CD4-positive, alpha-beta T cell treated with Interleukin-10 for 1 hour (primary cell): ENCODE measurements at places on chromosomes 13 and 19.
A peak's percentile ranks its signal among the peaks of the same experiment; 100 is the strongest.

- DNase-seq, result no peak
Measured at GRCh38 chr19:29478578-29479565, 46.9 kb upstream of the VSTM2B start.

GRCh38 chr13:45015300-45015699 is 26.0 kb downstream of the GPALPP1 start:
- DNase-seq, result no peak

DNA sequence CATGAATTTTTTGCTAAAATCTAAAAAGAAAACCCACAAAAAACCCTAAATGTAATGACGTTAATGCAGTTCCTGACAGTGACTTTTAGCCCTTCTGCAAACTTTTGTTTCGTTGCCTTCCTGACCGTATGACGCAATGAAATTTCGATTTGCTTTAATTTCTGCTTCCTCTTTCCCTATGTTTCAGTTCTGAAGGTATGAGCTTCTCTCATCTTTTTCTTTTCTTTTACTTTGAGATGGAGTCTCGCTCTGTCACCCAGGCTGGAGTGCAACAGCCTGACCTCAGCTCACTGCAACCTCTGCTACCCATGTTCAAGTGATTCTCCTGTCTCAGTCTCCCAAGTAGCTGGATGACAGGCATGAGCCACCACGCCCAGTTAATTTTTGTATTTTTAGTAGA is 6.1 kb upstream of the LILRA5 start:
- DNase-seq, result peak; percentile 28

GRCh38 chr13:21905486-21905885 is 234.6 kb downstream of the FGF9 start:
- DNase-seq, result no peak

DNA sequence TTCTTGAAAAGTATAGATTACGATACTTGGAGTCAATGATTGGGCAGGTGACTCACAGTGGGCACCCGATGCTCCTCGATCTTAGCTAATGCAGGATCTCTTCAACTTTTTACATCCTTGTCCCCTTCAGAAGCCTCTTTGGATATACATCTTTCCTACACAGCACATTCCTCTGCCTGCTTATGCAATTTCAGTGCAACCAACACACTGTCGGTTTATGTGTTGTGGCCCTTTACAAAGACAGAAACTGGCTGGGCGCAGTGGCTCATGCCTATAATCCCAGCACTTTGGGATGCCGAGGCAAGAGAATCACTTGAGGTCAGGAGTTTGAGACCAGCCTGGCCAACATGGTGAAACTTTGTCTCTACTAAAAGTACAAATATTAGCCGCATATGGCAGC is 2.6 kb downstream of the GPR42 start:
- DNase-seq, result no peak

DNA sequence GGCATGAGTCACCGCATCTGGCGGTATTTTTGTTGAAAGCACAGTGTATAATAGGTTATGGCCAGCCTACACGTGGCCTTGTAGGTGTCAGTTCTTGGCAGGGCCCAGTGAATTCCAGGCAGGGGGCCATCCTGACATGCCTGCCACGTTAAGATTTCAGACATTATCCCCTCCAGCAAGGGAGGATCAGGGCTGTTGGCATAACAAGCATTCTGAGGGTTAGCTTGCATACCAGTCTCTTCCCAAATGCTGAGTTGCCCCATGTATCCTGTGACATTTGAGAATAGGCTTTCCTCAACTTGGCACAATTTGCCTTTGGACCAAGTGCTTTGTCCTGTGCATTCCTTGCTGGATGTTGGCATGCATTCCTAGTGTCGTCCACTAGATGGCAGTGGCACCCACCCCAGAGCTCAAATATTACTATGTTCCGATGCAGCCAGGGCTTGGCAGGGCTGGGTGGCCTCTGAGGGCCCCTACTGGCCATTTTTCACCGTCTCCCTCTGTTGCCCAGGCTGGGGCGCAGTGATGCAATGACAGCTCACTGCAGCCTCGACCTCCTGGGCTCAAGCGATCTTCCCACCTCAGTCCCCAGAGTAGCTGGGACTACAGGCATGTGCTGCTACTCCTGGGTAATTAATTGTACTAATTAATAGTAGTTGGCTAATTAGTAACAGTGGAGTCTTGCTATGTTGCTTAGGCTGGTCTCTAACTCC is 31.2 kb downstream of the NLRP12 start:
- DNase-seq, result peak; percentile 78

GRCh38 chr19:55546822-55547614 is 1.7 kb upstream of the SBK3 start:
- DNase-seq, result no peak

DNA sequence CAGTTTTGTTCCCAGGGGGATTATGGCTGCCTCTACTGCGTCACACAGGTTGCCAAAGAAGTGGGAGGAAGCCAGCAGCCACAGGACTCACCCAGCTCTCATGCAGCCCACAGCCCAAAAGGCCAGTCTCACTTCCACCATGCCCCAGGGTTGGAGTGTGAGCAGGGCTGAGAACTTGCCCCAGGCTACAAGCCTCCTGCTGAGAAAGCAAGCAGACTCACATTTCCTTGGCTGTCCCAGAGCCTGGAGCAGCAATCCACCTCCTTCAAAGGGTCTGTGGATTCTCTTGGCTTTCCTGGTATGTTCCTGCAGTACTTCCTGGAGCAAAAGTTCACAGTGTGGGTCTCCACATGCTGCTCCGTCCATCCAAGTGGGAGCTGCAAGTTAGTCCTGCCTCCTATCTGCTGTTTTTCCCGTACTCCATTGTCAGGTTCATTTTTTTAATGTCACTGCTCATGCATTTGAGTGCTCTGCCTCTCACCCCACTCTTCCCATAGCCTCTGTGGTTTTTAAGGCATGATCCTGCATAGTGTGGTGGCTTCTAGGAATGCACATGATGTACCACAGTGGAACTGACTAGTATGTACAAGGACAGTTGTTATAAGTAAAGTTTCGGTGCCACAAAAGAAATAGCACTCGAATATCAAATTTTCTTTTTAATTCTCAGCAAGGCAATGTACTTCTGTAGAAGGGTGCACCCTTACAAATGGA is 56.2 kb upstream of the ARHGEF7 start:
- no peak for DNase-seq

DNA sequence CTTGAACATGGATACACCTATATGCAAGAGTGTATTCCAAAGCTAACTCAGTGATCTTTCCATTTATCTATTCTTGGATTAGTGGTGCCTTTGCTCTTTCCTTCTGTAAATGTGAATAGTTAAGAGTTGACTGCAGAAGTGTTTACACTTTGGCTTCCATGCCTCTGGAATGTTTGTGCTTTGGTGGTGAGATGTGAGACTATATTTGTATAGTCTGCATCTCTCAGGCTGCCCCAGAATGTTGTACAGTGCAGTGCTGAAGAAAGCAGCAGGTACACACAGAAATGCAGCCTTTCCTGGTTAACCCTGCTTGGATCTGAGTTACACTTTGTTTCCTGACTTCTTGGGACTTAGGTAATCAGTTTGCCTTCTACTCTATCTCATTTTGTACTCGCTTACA is 90.2 kb downstream of the DNAJC15 start:
- no peak for DNase-seq

DNA sequence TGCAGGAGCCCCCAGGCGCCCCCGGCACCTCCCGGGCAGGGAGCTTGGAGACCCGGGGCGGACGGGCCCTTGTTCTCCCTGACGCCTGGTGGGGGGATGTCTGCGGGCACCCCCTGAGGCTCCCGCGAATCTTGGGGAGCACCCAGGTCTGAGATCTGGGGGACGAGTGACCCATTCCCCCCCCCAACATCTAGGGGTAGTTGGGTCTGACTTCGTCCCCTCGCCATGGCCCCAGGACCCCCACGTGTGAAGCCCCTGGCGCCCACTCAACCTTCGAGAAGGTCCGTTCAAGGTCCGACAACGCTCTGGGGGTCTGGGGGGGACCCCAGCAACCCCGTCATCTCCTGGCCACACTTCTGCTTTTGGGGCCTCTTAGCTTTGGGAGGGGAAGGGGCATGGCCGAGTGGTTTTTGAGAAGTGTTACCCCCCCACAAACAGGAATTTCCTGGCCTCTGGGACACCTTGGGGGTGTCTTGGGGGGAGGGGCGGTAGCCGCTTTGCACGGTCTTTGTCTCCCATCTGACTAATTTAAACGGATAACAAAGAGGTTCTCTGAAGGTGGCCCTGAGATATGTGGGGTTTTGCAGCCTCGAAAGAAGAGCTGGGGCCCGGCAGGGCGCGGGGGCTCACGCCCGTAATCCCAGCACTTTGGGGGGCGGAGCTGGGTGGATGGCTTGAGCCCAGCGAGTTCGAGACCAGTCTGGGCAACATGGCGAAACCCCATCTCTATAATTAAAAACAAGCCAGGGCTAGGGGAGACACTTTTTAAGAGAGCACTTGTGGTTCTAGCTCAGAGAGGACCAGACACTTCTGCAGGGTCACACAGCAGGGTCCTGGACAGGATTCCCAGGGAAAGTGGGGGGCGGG is 608 bp downstream of the CNN2 start:
- peak; percentile 43 for DNase-seq

DNA sequence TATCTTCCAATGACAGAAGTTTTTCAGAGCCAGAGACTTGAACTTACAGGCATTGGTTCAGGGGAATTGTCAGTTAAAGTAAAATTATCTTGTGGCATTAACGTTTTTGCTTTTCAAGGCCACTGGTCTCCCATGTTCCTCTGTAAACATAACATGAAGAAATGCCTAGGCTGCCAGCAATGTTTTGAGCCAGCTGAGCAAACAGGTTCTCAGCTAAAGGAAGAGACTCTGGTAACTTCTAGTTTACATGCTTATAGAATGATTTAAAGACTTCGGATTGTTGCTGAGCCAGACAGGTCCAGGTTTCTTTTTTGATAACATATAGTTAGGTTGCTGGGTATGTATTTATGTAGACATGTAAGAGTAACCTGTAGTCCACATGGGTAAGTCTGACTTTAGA is 35.7 kb downstream of the ZNF493 start:
- no peak for DNase-seq

GRCh38 chr19:36417752-36418286 is 625 bp downstream of the ZFP82 start:
- no peak for DNase-seq

DNA sequence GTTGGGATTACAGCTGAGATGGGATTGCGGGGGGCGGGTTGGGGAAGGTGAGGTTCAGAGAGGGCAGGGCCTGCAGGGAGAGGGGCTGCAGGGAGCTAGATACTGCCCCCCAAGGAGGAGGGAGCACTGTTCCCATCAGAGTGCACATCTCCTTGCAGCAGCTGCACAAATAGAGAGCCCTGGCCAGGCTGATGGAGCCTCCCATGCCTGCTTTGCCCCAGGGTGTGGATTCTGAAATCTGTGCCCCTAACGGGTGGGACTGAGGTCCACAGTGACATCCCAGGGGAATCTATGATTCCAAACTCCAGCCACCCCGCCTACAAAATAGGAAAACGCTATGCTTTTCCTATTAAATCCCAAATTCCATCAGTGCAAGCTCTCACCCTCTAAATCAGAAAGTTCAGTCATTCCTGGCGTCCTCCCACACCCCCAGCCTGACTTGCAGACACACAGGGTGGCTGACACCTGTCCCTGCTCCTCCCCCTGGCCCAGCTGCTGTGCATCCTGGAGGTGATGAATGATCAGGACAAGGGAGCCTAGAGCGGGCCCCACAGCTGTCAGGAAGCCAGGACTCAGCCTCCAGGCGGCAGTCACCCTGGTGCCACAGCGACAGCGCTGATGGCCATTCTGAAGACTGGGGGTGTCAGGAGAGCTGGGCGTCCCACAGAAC is 6.3 kb upstream of the CEACAM21 start:
- no peak for DNase-seq

- DNase-seq, result no peak
Measured at GRCh38 chr13:41802684-41803444, 158.0 kb downstream of the VWA8 start.

DNA sequence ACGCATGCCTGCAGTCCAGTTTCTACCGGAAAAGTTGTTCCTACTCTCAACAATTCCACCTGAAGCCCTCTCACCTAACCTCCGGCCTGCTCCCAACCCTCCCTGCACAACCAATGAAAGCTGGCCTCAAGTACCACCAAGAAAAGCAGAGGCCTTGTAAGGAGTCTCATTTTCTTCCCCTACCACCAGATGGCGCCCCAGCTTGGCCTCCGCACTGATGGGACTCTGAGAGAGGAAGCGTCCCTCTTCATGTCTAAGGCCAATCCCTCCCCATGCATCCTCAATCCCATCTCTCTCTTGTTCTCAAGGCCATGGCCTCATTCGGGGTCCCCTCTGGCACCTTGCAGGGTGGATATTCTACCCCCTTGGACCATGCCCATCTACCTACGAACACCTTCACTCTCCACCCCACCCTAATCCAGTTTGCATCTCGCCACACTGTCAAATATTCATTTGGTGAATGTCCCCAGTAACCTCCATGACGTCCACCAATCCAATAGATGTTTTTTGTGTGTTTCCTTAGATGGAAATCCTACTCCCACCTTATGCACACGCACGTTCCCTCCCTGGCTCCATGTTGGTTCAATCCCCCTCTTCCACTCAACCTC is 412.8 kb downstream of the ZNF536 start:
- DNase-seq, result peak; percentile 56

- no peak for DNase-seq
Measured at GRCh38 chr19:1752757-1753728, at the start of gene ONECUT3. TSS of gene ONECUT3 (plus strand) at chr19:1753506. CDS start at chr19:1753663, 157 bp downstream.

DNA sequence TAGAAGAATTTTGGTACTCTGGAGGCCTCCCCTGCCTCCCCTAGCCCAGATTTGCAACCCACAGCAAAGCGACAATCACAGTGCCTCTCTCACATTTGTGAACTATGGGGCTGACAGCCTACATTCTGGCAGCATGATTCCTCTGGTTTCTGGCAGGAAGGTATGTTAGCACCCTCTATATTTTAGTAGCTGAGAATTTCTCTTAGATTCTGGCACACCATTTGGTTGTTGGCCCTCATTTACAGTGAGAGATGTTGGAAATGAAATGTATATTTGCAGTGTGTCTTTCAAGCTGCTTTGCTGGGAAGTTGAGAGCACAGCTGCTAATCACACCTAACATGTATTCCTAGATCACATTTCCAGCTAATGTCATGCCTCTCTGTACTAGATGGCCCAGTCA is 735.0 kb downstream of the FGF9 start:
- no peak for DNase-seq

DNA sequence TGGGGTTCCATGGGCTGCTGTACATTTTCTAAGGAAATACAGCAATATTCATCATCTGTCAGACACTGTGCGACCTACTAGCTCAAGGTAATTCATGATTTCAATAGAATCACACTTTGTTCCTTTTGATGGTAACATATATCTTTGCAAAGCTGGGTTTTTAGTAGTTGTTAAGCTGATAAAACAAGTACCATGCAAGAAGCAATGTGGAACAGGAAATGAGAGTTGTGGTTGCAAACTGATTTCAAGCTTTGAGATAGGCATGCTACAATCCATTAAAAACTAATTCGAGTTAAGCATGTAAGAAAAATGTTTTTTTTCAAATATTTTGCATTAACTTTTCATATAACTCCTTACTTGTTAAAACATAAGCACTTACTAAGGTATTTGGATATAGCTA is 6.8 kb upstream of the MBNL2 start:
- peak; percentile 22 for DNase-seq

GRCh38 chr13:31351376-31351775 is 151.6 kb downstream of the B3GLCT start:
- no peak for DNase-seq

- no peak for DNase-seq
Measured at GRCh38 chr13:112172641-112173251, 105.8 kb downstream of the SOX1 start.

GRCh38 chr19:2820112-2820702 is 539 bp downstream of the ZNF554 start:
- no peak for DNase-seq

GRCh38 chr19:23439623-23440022 is 44.4 kb upstream of the ZNF91 start:
- DNase-seq, result no peak

- no peak for DNase-seq
Measured at GRCh38 chr13:75705395-75705794, 69.3 kb downstream of the LMO7 start.

- DNase-seq, result peak; percentile 46
Measured at GRCh38 chr19:5949792-5950305, 28.1 kb downstream of the RANBP3 start.
